Stimulated activated CD8-positive, alpha-beta memory T cell treated with anti-CD3 and anti-CD28 coated beads, Interleukin-4, amount 100 ng/mL, for 1 hour (primary cell): ENCODE measurements at places on chromosomes 6 and 20.

- DNase-seq, result no peak
Observed at GRCh38 chr6:156420172-156420993, 356.8 kb upstream of the ARID1B start.

GRCh38 chr20:16434062-16434664 lies 139.1 kb downstream of the KIF16B start:
- peak; percentile 2 for DNase-seq

DNA sequence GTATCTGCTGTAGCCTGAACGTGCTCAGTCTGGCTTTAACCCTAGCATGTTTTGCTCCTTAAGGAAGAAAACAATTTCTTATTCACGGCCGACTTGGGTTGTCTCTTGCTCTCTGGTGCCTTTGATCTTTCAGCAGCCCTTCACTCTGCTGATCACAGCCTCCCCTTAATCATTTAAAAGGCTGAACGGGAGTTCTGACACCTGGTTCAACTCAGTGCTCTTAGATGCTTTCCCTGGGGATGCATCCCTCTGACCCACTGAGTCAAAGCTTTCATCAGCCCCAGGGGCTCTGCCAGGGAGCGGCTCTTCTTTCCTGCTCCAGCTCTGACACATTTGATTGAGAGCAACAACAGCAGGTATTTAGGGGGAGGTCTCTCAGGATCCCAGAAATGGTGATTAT lies 79.0 kb upstream of the FYN start:
- no peak for DNase-seq

GRCh38 chr6:118660218-118660569 lies 8.8 kb upstream of the CEP85L start:
- DNase-seq, result no peak

- DNase-seq, result no peak
Observed at GRCh38 chr20:42688576-42688975, 501.1 kb downstream of the PTPRT start.

GRCh38 chr6:115131709-115132490 lies 789.1 kb upstream of the HS3ST5 start:
- no peak for DNase-seq

DNA sequence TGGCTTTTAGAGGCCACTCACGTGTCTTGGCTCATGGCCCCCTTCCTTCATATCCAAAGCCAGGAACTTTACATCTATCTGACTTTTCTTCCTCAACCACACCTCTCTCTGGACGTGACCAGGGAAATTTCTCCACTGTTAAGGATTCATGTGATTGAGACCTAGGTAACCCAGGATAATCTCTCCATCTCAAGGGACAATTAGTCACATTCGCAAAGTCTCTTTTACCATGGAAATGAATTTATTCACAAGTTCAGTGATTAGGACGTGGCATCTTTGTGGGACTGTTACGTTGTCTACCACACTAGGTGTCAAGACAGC lies 227.5 kb upstream of the RAB32 start:
- no peak for DNase-seq

GRCh38 chr6:107571354-107571753 lies 81.4 kb downstream of the SOBP start:
- DNase-seq, result no peak

DNA sequence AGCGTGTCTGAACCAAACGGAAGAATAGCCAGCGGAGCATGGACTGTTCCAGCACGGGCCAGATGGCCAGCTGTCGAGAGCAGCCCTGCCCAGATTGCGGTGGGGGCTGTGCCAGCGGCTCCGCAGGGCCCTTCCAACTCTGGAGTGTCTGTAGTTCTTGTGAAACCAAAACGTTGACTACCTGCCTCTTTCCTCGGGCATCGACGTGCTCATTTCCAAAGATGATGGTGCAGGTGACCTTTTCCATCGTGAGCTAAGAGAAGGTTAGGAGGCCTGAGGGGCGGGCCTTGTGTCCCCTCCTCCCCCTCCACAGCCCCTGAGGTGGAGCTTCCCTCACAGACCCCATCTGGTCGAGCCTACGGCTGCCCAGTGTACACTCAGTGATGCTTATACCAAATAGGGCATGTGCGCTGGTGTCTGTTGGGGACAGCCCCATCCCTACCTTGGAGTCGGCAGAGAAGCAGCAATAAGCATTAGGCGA lies 12.9 kb upstream of the C20orf144 start:
- DNase-seq, result no peak

DNA sequence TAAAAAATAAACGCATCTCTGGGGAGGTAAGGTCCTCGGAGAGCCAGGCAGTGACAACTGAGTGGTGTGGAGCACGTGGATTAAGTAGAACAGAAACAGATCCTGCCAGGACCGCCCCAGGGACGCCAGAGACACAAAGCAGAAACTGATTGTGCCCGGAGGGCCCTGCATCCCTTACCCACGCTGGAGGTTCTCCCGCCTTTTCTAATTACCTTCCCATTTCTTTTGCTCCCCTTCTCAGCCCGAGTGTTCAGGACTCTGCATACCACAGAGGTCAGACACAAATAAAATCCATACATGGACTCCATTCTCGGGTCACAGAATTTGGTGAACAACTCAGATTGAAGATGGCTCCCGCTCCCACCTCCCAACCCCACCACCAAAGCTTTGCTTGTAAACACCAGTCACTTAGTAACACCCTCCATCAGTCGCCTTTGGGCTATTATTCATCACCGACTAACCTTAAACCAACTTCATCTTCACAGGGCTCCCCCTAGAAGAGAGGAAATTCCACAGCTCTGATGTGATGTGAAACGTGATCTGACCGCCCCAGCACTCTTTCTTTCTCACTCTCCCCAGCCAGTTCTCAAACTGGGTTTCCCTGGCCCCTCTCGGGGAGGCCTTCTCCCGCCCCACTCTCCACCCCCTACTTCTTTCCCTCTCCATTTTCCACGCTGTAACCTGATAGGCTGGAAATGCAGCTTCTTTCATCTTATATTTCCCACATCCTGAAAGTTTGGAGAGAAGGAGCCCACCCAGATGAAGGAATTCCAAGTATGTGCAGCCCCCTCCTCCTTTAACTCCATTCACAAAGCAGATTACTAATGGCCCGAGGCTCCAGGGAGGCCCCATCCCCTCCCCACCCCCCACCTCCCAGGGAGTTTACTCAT lies 32.5 kb upstream of the PIM1 start:
- no peak for DNase-seq

GRCh38 chr20:5146099-5146668 lies 19.4 kb downstream of the CDS2 start:
- no peak for DNase-seq

- DNase-seq, result no peak
Observed at GRCh38 chr6:158038291-158039177, 56.9 kb downstream of the SYNJ2 start.

DNA sequence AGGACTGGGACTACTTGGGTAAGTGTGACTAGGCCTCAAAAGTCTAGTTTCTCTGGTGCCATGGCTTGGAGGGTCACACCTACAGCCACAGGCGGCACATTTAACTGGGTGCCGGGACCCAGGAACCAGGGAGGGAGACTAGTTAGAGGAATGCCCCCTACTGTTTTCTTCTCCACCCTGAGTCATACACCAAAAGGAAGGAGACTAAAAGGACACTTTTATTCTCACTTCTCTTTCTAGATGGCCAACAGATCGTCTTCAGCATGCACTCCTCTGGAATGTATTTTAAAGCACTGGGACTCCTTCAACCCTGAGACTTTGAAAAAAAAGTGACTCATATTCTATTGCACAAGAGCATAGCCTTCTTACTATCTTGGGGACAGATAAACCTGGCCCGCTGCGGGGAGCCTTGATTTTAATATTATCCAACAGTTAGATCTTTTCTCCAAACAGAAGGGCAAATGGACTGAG lies 33.4 kb downstream of the PLN start:
- DNase-seq, result no peak

DNA sequence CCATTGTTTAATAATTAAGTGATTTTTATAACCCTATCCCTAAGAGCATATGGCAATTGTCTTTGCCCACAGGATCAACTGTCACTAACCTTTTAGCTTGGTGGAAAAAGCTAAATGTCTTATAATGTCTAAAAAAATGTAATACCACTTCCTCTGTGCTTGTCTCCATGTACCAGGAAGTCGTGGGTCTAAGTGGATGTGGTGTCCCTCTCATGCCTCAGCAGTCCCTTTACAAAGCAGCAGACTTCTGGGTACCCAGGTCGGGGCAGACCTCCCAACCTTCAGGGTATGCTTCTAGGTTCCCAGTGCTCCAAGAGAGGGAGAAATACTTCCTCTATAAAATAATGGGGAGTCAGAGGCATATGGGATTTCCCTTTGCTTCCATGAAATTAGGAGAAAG lies 74.7 kb downstream of the ZHX3 start:
- no peak for DNase-seq

DNA sequence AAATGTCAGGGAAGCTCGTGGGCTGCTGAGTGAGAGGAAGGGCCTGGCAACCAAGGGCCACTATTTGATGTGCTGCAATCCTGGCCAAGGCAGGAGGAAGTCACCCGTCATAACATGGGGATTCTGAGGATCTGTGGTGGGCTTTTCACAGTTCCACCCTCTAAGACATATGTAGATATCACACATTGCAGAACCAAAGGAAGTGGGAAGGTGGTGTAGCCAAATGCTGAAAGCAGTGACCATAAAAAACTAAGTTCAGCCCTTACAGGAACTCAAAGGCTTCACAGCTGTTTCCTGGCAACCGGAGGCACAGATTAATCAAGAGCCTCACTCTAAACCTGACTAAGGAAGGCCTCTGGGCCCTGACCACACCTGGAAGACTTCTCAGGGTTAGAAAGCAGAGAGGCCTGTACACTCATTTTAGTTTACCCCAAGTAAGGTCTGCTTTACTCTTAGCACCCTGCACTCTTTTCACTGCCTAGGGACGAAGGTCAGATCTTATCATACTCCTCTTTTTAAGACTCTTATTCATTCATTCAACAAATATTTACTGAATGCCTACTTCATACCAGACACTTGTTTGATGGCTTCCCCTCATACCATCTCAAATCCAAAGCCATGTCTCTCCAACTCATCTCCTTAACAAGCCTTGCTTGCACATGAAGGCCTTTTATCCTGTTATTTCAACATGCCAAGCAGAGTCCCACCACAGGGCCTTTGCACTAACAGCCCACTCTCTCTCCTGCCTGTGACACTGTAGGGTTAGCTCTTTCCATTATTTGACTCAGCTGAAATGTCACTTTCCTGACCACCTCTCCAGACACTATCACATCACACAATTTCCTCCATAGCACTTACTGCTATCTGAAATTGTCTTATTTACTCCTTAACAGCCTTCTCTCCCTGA lies 2.6 kb downstream of the UBE2V1 start:
- DNase-seq, result no peak

- DNase-seq, result no peak
Observed at GRCh38 chr20:25314497-25315417, 66.9 kb downstream of the PYGB start.

DNA sequence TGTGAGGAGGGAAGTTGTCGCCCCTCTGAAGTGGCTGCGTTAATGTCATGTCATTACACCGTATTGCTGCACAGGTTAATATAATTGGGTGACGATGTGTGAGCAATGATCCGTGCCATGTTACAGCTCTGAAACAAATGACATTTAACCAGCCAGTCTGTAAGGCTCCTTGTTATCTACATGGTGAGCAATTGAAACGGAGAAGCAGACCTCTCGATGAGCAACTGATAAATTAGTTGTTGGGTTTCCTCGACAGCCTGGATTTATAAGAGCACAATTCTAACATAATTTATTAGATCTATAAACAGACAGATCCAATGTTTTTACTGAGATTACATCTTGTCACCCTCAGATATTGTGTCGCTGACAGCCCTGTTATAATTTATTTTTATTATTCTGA lies 49.9 kb upstream of the MAFB start:
- no peak for DNase-seq

DNA sequence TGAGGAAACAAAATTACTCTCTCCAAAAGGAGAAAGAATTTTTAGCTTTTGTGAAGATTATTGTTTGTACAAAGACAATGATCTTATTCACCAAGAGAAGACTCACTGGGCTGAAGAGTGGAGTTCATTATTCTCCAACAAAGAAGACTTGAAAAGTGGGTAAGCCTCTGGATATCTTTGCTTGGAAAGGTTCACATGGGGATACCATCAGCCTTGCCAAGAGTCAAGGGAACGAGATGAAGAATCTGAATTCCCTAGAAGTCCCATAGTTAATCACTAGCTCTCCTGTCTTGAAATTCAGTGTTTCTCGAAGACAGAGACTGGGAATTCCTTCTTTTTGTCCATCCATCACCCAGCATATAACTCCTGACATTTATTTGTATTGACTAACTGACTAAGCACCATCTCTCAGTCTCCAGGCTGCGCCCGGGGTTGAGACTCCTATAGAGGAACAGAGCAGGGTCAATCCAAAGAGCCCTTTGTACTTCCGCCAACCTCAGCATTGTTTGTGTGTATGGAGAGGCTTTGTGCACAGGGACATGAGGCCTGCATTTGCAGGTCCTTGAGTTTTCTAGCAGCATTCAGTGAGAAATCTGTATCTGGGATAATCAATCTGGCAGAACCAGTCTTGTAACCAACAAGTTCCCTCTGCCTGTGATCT lies 461.9 kb downstream of the KIF16B start:
- DNase-seq, result no peak

GRCh38 chr20:46267108-46268105 lies 40.9 kb downstream of the CDH22 start:
- DNase-seq, result no peak

DNA sequence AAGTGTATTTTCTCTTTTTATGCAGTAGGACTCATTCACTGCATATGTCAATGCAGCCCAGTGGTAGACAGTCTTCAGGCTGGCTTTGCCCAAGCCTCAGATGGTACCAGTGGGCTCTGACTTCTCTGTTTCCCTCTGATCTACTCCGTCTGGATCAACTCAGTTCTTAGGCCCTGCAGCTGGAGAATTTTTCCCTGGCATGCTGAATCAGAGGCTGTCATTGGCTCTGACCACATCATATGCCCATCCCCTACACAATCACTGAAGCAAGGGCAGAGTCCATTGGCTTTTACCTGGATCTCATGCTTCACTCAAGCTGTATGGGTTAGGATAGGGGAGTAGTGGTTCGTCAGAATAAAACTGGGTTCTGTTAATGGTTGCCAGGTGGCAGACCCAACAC lies 57.8 kb downstream of the KIZ start:
- DNase-seq, result no peak

DNA sequence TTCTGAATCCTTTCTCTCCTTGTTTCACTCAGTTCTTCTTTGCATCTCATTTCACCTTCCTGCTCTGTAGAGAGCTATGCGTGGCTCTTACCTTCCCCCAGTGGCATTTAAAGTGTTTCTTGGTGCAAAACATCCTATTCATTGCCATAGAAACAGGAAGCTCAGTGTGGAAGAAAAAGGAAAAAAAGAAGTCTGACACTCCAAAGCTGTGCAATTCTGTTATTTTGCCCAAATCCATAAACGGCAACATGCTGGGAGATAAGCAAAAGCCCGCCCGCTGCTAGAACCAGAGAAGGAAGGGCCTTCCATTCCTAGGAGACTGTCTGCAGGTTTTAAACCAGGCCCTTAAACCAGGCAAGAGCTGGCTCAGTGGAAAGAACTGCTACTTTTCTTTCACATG lies 247.1 kb downstream of the HIVEP2 start:
- no peak for DNase-seq

GRCh38 chr20:34567892-34568865 lies 9.7 kb downstream of the MAP1LC3A start:
- DNase-seq, result no peak

- no peak for DNase-seq
Observed at GRCh38 chr6:7562769-7563168, 21.3 kb downstream of the DSP start.
